ENCODE measurements at places on chromosomes 12 and 14.
A peak's percentile ranks its signal among the peaks of the same experiment; 100 is the strongest.

DNA sequence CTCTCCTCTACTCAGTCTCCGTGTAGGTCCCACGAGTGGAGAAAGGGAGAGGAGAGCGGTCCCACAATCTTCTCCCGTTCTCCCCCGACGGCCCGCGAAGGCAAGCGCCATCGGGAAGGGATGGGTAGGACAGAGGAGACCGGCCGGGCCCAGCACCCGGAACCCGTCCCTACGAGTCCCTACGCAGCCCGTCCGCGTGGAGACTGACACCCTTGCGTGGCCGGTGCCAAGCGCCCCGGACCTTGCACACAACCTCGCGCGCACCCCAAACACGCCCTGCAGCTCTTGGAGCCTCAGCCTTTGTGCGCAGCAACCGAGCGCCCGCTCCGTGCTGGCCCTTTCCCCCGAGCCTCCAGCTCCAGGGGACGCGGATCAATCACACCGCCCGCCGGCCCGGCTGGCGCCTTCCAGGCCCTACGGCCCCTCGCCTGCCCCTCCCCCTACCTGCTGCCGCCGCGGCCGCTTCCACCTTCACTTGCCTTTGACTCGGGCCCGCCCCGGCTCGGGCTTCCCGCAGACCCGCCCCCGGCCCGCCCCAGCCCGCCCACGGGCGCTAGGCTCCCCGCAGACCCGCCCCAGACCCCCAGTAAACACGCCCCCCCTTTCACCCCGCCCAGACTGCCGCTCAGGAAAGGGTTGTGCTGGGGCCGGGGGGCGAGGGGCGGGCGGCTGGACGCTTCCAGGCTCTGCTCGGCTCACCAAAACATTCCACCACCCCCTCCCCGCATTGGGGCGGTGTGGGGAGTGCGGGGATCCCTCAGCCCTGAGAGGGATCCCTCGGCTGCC lies at the start of gene NDRG2:
Gene NDRG2 (minus strand): TSS at position 477 of the 786 bp plus-strand sequence. CDS start 1,746 bp downstream, outside the sequence.
- DNase-seq = peak; percentile 71

DNA sequence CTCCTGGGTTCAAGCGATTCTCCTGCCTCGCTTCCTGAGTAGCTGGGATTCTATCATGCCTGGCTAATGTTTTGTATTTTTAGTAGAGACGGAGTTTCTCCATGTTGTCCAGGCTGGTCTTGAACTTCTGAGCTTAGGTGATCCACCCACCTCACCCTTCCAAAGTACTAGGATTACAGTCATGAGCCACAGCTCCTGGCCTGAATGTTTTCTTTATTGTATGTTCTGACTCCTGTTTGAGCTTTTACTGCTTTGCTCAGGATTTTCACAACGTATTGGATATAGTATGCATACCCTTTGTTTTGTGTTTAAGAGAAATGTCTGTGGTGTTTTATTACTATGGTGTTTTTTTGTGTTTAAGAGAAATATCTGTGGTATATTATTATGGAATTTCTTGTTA lies 37.2 kb downstream of the ATF7IP start:
- DNase-seq = no peak

- DNase-seq = no peak
Measured at GRCh38 chr12:110199339-110200123, 75.4 kb downstream of the IFT81 start.

- no peak for DNase-seq
Measured at GRCh38 chr12:87047691-87048090, 791.5 kb upstream of the MGAT4C start.

- no peak for DNase-seq
Measured at GRCh38 chr12:102427543-102427941, 52.8 kb downstream of the IGF1 start.

DNA sequence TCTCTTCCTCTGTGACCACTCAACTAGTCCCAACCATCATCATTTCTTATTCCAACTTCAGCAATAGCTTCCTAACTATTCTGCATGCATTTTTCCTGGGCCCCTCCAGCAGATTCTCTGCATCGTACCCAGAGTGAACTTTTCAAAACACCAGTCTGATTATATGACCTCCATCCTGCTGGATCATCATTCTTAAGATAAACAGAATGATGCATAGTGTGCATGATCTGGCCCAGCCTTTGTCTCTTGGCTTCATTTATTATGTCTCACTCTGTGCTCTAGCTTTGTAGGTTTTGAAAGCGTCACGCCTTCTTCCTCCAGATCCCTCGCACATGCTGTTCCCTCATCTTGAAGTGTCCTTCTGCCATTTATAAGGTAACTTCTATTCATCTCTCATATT lies 46.3 kb upstream of the SLC38A4 start:
- DNase-seq = no peak

DNA sequence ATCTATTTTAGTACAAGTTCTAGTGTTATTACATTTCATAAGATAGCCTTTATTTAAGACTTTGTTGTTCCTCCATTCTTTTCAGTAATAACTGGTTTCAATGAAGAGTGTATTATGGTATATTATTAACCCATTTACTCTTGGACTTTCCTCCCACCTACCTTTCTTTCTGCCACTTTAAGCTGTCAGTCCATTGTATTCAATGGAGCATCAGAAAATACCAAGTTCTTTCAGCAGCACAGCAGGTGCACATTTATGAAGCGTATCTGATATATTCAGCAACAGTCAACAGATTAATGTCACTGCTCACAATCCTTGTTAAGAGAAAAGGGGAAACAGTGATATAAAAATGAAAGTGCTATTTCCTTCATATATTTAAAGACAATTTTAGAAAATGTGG lies 660.9 kb downstream of the C12orf50 start:
- DNase-seq = no peak

DNA sequence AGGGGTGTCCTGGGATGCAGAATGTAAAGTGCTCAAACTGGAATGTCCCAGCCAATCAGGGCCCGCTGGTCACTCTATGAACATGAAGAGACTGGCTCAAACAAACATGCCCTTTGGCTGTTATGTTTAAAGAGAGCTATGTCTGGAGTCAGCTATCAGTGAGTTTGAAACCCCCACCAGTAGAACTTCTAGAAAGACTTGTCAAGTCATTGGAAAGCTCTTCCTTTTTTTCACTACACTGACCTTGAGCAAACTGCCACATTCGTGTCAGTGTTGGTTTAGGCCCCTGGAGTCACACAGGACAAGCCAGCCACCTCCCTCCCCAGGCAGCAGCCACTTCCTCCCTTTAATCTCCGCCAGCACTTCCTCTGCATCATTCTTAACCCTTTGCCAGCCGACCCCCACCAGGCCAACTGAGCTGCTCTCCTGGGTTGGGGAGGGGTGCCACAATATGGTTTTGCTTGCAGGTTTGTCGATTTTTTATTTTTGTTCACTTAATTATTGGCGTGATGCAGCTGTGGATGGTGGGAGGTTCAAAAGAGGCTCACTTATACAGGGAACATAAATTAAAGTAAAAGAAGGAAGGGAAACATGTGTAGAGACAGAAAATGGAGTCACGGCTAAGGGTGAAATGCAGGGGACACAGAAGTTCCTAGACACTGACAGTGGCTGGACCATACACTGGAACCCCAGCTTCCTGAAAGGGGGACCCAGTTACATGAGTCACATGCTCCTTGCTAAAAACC lies 25.3 kb downstream of the CMKLR1 start:
- peak; percentile 24 for DNase-seq

DNA sequence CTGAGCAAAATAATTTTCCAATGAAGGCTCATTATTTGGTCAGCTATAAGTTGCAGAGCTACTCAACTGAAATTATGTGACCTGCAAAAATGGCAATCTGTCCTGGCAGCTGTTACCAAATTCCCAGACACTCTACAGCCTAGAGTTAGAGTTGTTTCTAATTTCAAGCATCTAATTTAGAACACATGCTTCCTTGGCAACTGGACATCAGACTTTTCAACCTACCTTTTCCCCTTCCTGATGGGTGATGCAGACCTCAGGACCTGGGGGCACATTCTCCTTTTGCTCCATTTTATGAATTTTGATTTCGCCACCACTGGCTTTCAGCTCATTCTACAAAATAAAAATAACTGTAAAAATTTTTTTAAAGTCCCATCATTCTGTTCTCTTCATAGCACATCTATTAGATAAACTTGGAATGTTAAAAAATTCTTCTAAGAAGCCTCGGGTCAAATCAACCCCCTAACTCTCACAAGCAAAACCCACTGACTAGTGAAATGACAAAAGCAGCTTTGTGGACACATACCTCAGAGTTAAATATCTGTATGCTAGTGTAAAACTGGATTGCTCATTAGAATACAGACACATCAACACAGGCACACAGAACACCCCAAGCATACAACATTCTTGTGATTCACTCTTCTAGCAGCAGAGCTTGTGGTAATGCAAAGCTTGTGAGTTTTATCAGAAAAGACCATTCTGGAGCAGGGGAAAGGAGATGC lies 33.5 kb upstream of the CERS5 start:
- peak; percentile 68 for DNase-seq

All from T47D (cell line).